ENCODE measurements at places on chromosomes 7 and 10. TPM values are rescaled to one million over a fixed set of nuclear protein-coding genes. Genes with fewer than 3 reads are reported as not detected.

DNA sequence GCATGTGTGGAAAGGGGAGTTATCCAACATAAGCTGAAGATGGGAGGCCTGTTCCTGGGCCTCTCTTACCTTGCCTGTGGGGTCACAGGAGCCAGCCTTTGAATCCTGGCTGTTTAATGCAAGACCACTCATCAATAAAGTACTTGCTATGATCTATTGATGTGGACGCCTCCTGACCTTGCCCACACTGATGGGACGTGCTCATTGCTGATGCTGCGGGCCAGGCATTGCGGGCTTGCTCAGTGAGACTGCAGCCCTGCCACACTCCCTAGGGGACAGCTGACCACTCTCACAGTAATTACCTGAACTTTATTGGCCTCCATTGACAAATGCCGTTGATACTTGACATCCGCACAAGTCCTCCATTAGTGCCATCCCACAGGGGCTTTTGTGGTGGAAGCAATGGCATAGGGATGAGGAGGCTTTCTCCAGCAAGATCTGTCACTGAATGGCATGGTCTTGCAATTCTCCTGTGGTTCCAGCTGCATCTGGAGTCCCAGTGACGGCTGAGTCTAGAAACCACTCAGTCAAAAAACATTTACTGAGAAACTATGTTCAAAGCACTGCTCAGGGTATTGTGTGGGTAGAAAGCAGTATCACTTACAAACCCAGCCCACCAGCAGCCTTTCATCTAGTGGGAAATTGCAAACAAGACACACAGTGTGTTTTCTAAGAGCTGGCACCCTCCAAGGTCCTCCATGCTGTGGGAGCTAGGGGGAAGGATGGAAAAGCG is 135.1 kb upstream of the YAE1 start:
- H3K36me3 ChIP-seq: no peaks in the 10 kb centered on the region
- H3K27me3 ChIP-seq: peaks cover 1% of the 10 kb centered on the region
- no peak for DNase-seq
- H3K4me3 ChIP-seq: no peak overlapping the region
- no peak overlapping the region for H3K27ac ChIP-seq
- no peaks in the 10 kb centered on the region for H3K4me1 ChIP-seq

GRCh38 chr7:82362129-82362706 is 81.4 kb downstream of the CACNA2D1 start:
- no peaks in the 10 kb centered on the region for H3K4me1 ChIP-seq
- H3K4me3 ChIP-seq: no peak overlapping the region

Gene LRIT1
- total RNA-seq: not detected

DNA sequence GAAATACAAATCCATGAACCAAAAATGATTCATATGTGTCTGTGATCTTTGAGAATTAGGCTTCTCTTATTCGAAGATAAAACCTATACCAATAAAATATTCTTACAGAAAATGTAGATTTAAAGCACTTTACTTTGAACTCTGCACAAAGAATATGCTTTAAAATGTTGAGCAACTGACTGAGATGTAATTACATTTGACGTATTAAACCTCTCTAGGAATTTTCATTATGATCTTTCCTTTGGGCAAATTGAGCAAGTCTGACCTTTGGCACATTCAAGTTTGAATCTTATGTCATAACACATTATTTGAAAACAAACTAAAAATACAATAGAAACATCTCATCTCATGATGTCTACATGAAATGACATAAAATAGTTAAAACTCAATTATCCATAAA is 69.2 kb upstream of the AHR start:
- no peak for DNase-seq
- H3K36me3 ChIP-seq: peaks cover 3% of the 10 kb centered on the region
- peaks cover 21% of the 10 kb centered on the region for H3K4me1 ChIP-seq
- no peak overlapping the region for H3K4me3 ChIP-seq
- H3K27ac ChIP-seq: no peak overlapping the region

Gene NOM1
- total RNA-seq: 47.2 TPM

- no peaks in the 10 kb centered on the region for H3K4me1 ChIP-seq
- peaks cover 22% of the 10 kb centered on the region for H3K27me3 ChIP-seq
- H3K4me3 ChIP-seq: no peak overlapping the region
- H3K36me3 ChIP-seq: no peaks in the 10 kb centered on the region
Measured at GRCh38 chr10:13741438-13741837, 154.7 kb downstream of the PRPF18 start.

- H3K27ac ChIP-seq: no peak overlapping the region
- H3K4me3 ChIP-seq: no peak overlapping the region
- no peak for DNase-seq
Measured at GRCh38 chr10:70736525-70736924, 48.7 kb downstream of the TBATA start.

Gene SERPINE1
- total RNA-seq: 0.23 TPM

DNA sequence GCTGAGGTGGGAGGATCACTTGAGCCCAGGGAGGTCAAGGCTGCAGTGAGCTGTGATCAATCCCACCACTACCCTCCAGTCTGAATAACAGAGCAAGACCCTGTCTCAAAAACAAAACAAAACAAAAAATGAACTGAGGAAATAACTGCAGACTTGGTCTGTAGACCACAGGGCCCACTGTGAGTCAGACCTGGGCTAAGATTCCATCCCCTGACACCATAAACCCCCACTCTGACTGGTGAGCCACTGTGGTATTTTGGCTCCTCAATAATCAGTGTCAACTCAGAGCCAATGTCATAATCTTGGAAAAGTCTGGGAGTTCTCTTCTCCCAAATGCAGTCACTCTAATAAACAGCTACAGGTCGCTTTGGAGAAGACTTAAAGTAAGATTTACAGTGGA is 24.0 kb upstream of the ERCC6 start:
- H3K4me3 ChIP-seq: no peak overlapping the region
- H3K4me1 ChIP-seq: peaks cover 42% of the 10 kb centered on the region
- no peak for DNase-seq
- no peak overlapping the region for H3K27ac ChIP-seq

GRCh38 chr10:73357821-73358220 is 843 bp downstream of the CFAP70 start:
- H3K27ac ChIP-seq: peak overlapping the region; percentile 77
- no peak for DNase-seq
- peaks cover 13% of the 10 kb centered on the region for H3K4me1 ChIP-seq
- H3K4me3 ChIP-seq: peak overlapping the region; percentile 89

Gene IFIT1B
- total RNA-seq: not detected

DNA sequence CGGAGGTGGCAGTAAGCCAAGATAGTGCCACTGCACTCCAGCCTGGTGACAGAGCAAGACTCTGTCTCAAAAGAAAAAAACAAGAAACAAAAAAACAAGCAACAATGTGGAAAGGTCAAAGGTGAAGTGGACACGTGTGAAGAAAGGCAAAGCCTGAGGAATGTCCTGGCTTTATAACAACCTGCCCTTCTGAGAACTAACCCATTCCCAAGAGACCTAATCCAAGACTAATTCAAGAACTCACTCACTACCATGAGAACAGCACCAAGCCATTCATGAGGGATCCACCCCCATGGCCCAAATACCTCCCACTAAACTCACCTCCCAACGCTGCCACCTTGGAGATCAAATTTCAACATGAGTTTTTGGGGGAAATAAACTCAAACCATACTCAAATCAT is 47.5 kb upstream of the KIF5B start:
- H3K27ac ChIP-seq: no peak overlapping the region
- no peaks in the 10 kb centered on the region for H3K4me1 ChIP-seq
- no peak overlapping the region for H3K4me3 ChIP-seq
- H3K27me3 ChIP-seq: peaks cover 28% of the 10 kb centered on the region

GRCh38 chr7:2691011-2691707 is 3.2 kb downstream of the AMZ1 start:
- DNase-seq: no peak
- peaks cover 10% of the 10 kb centered on the region for H3K4me1 ChIP-seq
- H3K4me3 ChIP-seq: no peak overlapping the region
- H3K27ac ChIP-seq: no peak overlapping the region
- no peaks in the 10 kb centered on the region for H3K36me3 ChIP-seq
- H3K27me3 ChIP-seq: peaks cover 35% of the 10 kb centered on the region
